ENCODE measurements at places on chromosomes 5 and 9. TPM values are rescaled to one million over a fixed set of nuclear protein-coding genes. Genes with fewer than 3 reads are reported as not detected.
A peak's percentile ranks its signal among the peaks of the same experiment; 100 is the strongest.

LTC4S gene
- total RNA-seq = 16.1 TPM

- DNase-seq = no peak
- no peaks in the 10 kb centered on the region for H3K27me3 ChIP-seq
- H3K4me3 ChIP-seq = no peak overlapping the region
- H3K4me1 ChIP-seq = no peaks in the 10 kb centered on the region
Observed at GRCh38 chr9:35423499-35423898, 66.4 kb upstream of the RUSC2 start.

- no peaks in the 10 kb centered on the region for H3K27me3 ChIP-seq
- H3K4me1 ChIP-seq = no peaks in the 10 kb centered on the region
- no peak for DNase-seq
- no peak overlapping the region for H3K4me3 ChIP-seq
- H3K36me3 ChIP-seq = no peaks in the 10 kb centered on the region
Observed at GRCh38 chr5:14157493-14157782, 14.3 kb downstream of the TRIO start.

- H3K4me3 ChIP-seq = no peak overlapping the region
- H3K27me3 ChIP-seq = no peaks in the 10 kb centered on the region
- no peak for DNase-seq
- H3K4me1 ChIP-seq = peaks cover 2% of the 10 kb centered on the region
- no peak overlapping the region for H3K27ac ChIP-seq
Observed at GRCh38 chr5:32421075-32421474, 23.5 kb downstream of the ZFR start.

FOXD4L5 gene
- total RNA-seq = 0.45 TPM

PCDH1 gene
- 29.4 TPM for total RNA-seq

GRCh38 chr5:179319741-179320281, 25.4 kb downstream of the ADAMTS2 start:
- no peaks in the 10 kb centered on the region for H3K36me3 ChIP-seq
- no peak overlapping the region for H3K4me3 ChIP-seq
- no peak overlapping the region for H3K27ac ChIP-seq
- no peaks in the 10 kb centered on the region for H3K27me3 ChIP-seq
- DNase-seq = peak; percentile 78

GRCh38 chr9:92714787-92715487, 45.0 kb upstream of the IPPK start:
- H3K27ac ChIP-seq = no peak overlapping the region
- peak; percentile 43 for DNase-seq
- no peak overlapping the region for H3K4me3 ChIP-seq
- H3K27me3 ChIP-seq = no peaks in the 10 kb centered on the region
- H3K36me3 ChIP-seq = no peaks in the 10 kb centered on the region

DNA sequence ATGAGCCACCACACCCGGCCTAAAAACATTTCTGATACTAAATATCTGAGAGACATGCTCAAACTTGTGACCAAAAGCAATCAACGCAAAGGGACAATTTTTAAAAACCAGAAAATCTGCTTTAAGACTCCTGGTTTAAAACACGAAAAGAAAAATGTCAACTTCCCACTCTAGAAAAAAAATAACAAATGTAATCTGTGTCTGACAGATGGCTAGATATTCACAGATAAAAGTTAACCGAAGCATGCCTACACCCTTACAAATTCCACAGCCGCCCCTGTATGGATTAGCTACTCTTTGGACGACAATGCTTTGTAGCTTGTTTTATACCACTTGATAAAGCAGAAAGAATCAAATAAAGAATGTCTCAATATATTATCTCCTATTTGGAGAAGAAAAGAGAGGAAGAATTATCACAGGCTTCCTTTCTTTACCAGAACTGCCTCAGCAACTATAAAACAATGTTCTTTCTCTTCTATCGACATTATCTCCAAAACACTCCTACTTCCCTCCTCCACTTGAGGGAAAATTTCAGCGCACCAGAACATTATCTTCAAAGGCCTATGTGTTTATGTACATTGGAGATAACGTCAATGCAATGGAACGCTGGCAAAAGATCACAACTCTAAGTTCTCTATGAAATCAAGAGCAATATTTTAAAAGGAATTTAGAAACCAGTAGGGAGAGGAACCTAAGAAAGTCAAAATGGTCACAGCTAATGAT, 26.2 kb downstream of the CEMIP2 start:
- H3K27me3 ChIP-seq = no peaks in the 10 kb centered on the region
- H3K27ac ChIP-seq = no peak overlapping the region
- no peak for DNase-seq

DNA sequence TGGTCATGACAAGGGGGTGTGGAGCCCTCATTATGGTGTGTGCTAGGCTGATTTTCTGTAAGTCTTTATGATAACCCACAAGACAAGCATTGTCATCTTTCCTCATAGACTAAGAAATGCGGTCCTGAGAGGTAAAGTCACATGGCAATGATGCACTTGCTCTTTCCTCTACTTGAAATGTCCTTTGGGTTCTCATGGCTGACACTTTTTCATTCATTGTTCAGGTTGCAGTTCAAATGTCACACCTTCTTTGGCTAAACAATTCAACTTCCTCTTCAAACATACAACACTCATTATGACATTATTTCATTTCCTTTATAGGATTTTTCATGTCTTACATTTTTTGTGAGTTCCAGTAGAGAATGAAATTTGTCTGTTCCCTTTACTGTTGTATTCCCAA, 323.6 kb upstream of the PRR16 start:
- H3K4me1 ChIP-seq = no peaks in the 10 kb centered on the region
- H3K27ac ChIP-seq = no peak overlapping the region
- DNase-seq = no peak
- H3K4me3 ChIP-seq = no peak overlapping the region
